ENCODE measurements at places on chromosomes 1 and 21.

- no peak for DNase-seq
Observed at GRCh38 chr1:76086597-76086996, 12.1 kb downstream of the ST6GALNAC3 start.

DNA sequence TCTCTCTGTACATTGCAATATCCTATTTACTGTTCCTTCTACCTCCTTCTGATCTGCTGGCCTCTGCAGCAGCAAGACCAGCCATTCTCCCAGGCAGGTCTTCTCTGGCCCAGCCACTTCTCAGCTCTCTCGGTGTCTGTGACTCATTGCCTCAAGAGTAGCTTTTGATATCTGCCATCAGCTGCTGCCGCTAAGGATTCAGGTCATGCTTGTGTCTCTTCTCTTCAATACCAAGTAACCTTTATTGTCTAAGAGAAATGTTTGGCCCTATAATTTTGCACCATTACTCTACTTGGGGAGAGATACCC, 101.8 kb downstream of the TMEM53 start:
- DNase-seq: no peak

DNA sequence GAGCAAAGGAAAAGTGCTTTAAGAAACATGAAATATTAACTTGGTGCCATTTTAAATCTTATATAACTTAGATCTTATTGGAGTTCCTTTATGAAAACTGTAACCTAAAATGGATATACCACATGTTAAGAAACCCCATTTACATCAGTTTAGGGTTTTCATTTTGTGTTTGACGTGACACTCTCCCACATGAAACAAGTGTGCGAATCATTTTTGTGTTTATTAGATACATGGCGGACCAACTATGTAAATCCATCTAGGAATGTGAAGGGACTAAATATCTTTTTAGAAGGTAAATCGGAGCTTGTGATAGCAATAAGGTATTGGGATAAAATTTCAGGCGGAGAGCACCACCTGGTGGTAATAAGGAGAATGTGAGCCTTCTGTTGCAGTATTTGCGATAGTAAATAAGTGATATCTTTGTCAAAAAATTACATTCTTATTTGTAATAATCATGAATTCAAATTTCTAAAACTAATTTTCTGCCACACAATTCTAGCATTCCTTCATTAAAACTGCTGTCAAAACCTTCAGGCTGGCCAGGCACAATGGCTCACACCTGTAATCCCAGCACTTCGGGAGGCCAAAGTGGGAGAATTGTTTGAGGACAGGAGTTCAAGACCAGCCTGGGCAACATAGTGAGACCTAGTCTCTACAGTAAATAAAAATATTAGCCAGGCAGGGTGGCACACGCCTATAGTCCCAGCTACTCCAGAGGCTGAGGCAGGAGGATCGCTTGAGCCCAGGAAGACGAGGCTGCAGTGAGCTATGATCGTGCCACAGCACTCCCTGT, 31.3 kb downstream of the SMAP2 start:
- DNase-seq: peak; percentile 68

- peak; percentile 29 for DNase-seq
Observed at GRCh38 chr1:8182034-8182761, 135.7 kb upstream of the SLC45A1 start.

DNA sequence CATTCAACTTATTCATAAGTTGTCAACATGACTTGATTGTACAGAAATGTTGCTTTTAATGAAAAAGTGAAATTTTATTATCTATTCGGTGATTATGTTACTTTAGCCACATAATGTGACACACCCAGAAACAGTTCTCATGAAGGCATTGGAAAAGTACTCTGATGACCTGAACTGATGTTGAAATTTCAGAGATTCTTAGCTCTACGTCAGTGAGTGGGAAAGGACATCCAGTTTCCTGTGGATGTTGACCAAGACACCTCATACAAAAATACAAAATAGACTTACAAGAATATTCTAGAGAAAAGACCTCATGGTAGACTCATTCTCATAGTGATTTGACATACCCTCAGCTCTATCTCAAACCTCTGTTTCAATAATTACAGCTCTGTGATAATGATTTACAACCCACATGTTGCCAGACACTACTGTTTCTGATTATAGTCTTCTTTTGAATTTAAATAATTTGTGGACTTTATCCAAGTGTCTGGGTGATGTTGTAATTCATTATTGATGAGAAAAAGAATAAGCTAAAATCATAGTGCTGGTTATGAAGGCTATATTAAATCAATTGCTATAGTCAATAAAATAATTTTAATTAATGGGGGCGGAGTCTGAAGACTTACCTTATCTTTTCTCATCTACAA, 37.3 kb downstream of the KCNK2 start:
- no peak for DNase-seq

GRCh38 chr1:8460784-8461183, 142.9 kb downstream of the SLC45A1 start:
- DNase-seq: no peak
